ENCODE measurements at places on chromosomes 4 and X.

DNA sequence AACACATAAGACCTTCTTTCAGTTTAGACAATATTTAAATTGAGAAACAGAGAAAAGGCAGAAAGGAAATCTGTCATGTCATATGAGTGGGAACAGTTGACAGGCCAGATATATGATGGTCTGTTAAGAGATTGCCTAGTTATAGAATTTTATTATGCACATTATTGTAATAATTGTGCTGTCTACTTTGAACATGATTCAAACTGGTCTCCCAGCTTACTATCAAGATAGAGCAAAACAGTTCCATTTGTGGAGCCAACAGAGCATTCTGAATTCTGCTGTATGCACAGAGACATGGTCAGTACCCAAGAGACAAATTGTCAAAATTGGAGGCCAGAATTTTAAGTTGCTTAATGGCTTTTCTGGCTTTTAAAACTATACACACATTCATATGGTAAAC is 139.4 kb downstream of the FBXO8 start:
- DNase-seq = no peak

- DNase-seq = no peak
Observed at GRCh38 chr4:8768357-8768999, 103.2 kb downstream of the HMX1 start.

- no peak for DNase-seq
Observed at GRCh38 chr4:65023081-65023480, 613.8 kb upstream of the TECRL start.

DNA sequence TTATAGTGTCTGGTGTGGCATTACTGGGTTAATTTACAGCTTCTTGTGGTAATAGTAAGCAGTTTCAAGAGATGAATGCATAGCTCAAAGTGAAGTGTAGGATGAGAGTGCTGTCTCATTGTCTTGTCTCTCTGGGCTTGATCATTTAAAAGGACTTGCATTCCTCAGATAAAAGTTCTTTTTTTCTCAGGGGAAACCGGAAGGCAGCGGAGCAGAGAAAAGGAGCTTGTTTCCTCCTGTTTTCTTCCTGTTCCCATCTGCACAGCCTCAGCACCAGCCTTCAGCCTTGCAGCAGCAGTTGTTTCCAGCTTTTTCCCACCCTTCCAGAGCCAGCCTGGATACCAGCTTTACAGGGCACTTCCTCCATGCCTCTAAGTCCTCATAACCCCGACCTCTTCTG is 61.4 kb upstream of the LGI2 start:
- DNase-seq = no peak

- DNase-seq = no peak
Observed at GRCh38 chr4:72410158-72410557, 158.9 kb downstream of the ADAMTS3 start.

DNA sequence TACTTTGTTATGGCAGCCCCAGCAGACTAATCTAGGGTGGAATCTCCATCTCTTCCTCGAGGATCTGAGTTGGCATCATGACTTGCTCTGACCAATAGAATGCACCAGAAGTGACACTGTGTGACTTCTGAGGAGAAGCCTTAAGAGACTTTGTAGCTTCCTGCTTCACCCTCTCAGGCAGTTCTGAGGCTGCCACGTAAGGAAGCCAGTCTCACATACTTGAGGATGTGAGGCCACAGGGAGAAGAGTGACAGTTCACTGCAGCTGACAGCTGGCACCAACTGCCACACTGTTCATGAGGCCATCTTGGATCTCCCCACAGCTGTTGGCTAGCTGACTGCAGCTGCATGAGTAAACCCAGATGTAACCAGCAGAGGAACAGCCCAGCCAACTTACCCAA is 29.3 kb upstream of the BCOR start:
- no peak for DNase-seq

DNA sequence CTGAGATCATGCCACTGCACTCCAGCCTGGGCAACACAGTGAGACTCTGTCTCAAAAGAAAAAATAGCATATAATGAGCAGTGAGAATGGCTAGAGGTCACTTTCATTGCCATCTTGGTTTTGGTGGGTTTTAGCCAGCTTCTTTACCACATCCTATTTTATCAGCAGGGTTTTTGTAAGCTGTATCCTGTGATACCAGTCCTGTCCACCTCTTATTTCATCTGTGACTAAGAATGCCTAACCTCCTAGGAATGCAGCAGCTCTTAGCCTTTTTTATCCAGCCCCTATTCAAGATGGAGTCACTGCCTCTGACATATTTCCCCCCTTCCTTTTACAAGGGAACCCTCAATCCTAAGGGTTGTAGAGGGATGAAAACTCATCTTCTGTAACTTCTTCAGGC is 26.1 kb upstream of the IGFBP7 start:
- DNase-seq = peak; percentile 87

- DNase-seq = no peak
Observed at GRCh38 chrX:74510401-74510800, 89.1 kb downstream of the SLC16A2 start.

- no peak for DNase-seq
Observed at GRCh38 chr4:103086551-103086950, 10.0 kb upstream of the SLC9B2 start.

DNA sequence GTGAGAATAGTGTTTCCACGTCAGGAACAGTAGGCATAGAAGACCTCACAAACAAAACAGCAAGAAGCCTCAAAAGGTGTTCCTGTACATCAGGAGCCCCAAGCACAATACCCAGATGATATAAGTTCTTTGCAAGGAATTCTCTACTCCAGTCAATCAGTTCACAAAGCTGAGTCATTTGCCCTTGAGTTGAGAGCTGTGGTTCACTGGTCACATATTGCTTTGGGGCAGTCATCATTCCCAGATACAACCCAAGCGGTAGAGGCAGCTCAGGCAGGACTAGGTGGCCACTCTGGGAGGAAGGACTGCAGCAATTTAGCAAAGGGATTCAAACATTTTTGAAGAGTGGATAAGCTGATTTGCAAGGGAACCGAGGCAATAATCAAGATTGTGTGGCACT is 551.5 kb upstream of the ZFP42 start:
- no peak for DNase-seq

GRCh38 chr4:171956678-171957077 is 143.5 kb downstream of the GALNTL6 start:
- no peak for DNase-seq

DNA sequence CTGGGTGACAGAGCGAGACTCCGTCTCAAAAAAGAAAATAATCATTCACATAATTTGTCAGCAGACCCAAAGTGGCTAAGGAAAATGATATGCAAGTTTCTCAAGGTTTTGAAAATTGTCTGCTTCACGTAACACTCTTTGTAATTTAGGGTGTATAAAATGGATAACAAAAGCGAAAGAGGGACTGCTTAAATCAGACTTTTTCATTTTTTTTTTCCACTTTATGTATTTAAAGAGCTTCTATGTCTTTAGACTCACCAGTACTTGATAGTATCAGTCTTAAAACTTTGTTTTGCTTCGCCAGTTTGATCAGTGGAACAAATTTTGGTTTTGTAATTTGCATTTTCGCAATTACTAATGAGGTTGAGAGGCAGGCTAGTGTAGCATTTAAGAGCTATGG is 34.6 kb downstream of the USP9X start:
- DNase-seq = no peak

Measured in fibroblast of lung (primary cell).